ENCODE measurements at places on chromosomes 4 and X.

DNA sequence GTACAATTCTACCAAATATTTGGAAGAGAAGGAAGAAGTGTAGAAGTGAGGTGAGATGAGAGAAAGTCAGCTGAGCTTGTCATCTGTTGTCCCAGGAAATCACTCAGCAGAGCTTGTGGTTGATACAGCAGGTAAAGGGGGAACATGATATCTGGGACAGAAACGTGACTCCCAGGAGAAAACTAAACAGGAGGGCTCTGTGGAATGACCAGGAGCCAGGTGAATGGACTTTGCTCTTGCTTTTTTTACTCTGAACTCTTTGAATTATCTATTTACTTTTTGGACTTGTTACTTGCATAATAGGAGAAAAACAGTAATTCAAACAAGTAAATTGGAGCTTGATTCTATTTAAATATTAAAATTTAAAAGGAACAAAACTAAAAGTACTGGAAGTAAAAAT is 555.6 kb upstream of the FRG1 start:
- no peak for DNase-seq

DNA sequence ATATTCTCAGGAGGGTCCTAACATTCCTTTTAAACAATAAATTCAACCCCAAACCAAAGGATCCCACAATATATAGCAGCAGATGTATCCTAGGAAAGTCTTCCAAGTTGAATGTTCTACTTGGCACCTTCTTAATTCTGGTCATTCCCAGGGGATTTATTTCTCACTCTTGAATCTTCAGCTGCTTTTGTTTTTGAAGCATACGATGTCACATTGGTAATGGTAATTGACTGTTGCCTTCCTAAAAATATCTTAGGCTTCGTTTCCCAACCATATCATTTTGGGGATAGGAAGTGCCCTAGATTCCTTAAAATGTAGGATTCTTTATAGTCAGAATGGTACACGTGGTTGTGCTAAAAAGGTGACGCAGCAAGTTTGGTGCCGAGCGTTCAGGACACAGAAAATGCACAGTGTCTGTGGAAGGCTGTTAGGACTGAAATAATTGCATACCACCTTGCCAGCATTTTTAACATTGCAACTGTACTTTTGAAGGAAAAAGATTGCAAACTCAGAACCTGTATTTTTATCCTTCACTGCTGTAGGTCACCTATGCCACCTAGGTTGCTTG is 8.1 kb downstream of the SNX25 start:
- DNase-seq = no peak

- DNase-seq = no peak
Observed at GRCh38 chrX:25198253-25198652, 182.5 kb upstream of the ARX start.

DNA sequence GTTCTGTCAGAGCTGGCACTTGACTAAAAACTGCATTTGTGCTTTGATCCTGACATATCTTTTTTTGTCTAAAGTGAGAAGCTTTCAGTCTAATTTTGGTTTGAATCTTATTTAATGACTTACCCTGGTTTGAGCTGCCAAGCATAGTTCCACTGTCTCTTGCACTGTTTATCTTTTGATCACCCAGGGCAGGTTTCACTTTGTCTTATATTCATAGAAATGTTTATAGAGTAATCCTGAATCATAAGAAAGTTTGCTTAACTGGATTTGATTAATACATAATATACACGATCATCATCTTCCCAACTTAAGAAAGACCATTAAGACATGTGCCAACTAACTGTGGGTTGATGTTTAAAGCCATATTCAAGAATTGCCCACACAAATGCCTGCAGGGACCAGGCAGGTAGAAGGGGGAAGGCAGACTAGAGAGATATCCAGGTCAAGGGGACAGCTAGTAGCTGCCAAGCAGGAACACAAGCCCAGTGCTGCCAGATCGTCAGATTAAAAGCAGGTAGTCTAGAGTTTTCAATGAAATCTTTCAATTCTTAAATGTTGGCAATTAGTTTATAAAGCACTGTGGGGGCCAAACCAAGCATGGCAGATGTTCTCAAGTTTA is 1.9 kb downstream of the GK start:
- DNase-seq = no peak

DNA sequence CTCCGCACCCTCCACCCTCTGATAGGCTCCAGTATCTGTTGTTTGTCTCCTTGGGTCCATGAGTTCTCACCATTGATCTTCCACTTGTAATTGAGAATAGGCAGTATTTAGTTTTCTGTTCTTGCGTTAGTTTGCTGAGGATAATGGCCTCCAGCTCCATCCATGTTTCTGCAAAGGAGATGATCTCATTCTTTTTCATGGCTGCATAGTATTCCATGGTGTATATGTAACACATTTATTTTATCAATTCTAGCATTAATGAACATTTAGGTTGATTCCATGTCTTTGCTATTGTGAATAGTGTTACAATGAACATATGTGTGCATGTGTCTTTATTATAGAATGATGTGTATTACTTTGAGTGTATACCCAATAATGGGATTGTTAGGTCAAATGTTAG is 814.6 kb upstream of the FRG1 start:
- no peak for DNase-seq

- DNase-seq = no peak
Observed at GRCh38 chr4:186846426-186846825, 122.8 kb upstream of the FAT1 start.

DNA sequence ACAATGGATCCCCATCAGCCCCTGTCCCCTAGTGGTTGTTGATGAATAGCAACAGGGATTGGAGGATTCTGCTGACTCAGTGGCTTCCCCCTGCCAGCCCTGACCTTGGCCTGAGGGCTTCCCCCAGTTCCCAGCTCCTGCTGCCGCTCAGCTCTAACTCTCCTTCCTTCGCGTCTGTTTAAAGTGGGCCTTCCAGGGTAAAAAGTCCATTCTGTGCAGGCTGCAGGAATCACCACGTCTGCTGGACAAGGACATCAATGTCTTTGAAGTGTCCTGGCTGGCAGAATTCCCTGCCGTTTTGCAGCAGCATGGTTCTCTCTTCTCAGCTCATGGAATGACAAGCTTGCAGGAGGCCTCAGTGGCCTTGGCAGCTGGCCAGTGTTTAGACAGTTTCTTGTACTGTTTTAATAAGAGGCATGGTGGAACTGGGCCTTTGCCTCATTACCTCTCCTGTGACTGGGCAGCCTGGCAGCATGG is 152.5 kb upstream of the STX18 start:
- DNase-seq = no peak

DNA sequence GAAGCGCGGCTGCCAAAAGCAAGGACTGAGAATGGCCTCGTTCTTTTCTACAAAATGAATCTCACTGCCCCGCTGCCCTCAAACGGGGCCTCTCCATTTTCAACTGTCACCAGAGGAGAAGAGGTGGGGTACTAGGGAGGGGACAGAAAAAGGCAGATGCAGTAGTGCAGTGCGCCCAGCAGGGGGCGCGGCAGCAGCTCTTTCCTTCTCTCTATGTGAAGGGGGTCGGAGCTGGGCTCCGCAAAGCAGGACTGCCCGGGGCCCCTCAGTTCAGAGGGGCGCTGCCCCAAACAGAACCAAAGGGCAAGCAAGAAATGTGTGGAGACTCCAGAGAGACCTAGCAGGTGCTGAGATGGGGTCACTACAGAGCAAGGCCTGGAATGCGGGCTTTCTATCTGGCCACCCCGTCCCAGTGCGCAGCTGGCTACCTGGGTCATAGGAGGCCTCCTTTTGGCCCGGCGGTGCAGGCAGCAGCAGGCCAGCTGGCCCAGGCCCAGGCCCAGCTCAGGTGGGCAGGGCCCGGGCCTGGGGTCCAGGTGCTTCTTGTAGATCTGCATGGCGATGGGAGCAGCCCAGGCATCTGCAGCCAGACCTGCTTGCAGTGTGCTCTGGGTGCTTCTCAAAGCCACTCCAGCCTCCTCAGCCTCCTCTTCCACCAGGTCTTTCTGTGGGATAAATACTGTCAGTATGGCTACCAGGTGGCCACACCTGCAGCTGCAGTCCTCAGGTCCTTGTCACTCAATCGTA is 5.9 kb downstream of the IRAK1 start:
- DNase-seq = no peak

- DNase-seq = no peak
Observed at GRCh38 chr4:1019320-1019719, 7.9 kb downstream of the FGFRL1 start.

DNA sequence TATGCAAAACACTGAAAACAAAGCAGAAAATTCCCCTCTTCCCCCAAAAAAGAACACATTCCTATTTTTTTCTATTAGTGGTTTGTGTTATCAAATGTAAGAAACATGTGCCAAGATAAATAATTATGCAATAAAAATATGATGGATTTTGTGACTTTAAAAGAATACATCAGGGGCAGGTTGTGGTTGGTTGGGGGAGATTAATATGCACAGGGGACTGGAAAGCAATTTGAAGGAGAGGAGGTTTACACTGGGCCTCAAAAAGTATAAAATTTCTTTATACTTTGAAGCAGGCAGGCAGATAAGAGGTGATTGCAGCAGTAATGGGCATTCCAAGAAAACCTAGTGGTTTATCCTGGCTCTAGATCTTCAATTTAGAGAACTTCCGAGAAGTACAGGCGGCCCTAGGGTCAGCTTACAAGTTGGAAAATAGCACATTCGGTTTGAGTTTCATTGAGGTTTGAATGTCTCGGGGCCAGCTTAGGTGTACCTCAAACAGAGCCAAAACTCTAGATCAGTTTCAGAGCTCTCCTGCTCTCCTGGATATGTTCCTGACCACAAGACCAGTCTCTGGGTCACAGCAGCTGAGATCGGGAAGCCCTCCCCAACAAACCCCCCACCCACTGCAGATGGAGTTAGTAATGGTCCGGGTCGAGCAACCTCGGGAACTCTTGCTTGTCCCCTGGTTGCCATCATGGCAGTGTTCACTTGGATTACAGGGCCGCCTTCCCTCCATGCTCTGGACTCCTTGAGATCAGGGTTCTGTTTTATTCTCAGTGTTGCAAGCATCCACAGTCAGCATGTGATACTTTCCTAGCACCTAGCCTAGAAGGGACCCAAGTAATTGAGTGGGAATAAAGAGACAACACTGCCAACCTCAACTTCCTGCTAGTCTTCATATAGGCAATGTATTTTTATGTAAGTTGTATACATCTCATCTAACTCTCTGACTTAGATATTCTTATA is 112.1 kb upstream of the DDIT4L start:
- peak; percentile 42 for DNase-seq

DNA sequence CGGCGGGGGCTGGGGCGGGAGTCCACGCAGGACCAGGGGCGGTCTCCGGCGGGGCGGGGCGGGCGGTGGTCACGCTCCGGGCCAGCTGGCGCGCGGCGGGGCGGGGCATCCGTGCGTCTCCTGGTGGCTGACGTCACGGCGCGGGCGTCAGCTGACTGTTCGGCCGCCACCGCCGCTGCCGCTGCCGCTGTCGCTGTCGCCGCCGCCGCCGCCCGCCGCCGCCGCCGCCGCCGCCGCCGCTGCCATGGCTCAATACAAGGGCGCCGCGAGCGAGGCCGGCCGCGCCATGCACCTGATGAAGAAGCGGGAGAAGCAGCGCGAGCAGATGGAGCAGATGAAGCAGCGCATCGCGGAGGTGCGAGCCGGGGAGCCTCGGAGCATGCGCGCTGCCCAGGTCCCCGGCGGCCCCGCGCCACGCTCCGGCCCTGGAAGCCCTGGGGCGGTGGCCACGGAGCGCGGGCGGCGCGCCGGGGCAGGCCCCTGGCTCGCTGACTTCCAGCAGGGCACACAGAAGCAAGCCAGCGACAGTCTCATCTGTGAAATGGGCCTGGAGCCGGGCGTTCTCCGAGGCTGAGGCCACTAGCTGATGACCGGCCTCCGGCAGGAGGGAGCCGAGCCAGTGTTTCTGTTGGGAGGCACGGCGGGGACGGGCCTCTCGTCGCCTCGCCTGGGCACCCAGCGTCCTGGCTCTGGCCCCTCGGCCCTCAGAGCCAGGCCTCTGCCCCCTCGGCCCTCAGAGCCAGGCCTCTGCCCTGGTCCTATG is at the start of gene FAM50A:
Gene FAM50A (plus strand): TSS at position 150 of the 763 bp plus-strand sequence. CDS start 95 bp downstream, at position 245.
- peak; percentile 41 for DNase-seq

DNA sequence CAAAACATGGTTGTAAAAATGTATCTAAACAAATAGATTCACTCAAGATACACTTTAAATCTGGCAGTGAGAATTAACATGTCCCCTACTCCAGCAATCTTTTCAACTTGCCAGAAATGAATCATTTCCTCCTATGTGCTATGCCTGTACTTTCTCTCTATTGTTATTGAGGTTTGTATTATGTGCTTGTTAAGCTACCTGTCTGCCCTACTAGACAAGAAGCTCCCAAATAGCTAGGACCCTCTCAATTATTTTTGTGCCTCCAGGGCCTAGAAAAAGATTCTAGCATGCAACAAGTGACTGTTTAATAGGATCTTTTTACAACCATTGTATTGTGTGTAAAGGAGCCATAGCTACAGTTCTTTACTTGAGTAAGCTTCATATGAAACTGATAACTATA is 3.5 kb upstream of the SAP30 start:
- peak; percentile 18 for DNase-seq

GRCh38 chrX:85620466-85620865 is 241.0 kb upstream of the POF1B start:
- no peak for DNase-seq

- peak; percentile 22 for DNase-seq
Observed at GRCh38 chr4:99201690-99202089, 17.4 kb downstream of the ADH6 start.

- no peak for DNase-seq
Observed at GRCh38 chr4:88736264-88736663, 38.6 kb upstream of the NAP1L5 start.

GRCh38 chr4:91198951-91199350 is 1071.8 kb downstream of the CCSER1 start:
- no peak for DNase-seq

DNA sequence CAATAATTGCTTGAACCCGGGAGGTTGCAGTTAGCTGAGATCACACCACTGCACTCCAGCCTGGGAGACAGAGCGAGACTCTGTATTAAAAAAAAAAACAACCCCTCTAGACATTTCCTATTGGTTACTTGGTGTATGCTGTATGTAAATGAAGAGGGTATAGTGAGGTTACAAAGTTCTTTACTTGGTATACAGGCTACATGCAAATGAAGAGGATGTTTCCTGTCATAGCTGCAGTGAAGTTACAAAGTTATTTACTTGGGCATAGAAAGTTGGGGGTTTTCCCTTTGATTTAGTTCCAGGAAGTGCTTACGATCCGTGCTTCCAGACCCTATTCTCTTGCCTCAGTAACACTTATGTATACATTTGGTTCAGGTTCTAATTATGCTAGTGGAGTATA is 38.4 kb upstream of the CLNK start:
- DNase-seq = no peak

DNA sequence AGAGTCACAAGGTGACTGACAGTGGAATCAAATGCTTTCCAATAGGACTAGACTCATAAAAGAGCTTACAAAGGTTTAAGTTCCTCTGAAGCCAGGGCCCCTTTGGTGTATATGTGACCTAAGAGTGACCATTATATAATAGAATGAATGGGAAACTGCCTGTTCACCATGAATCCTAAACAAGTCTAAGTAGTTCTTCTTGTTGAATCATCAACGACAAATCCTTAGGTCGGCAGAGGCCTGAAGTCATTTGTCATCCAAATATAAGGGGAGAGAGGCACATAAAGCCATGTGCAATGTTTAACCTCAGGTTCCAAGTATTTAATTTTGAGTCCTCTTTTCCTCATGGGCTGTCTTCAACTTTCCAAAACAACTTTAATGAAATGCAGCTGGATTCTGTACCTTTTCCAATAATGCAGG is 122.4 kb downstream of the RASL11B start:
- DNase-seq = no peak
